ENCODE measurements at places on chromosomes 7 and 10.

GRCh38 chr10:35711615-35712411, 69.7 kb upstream of the FZD8 start:
- no peak for DNase-seq

DNA sequence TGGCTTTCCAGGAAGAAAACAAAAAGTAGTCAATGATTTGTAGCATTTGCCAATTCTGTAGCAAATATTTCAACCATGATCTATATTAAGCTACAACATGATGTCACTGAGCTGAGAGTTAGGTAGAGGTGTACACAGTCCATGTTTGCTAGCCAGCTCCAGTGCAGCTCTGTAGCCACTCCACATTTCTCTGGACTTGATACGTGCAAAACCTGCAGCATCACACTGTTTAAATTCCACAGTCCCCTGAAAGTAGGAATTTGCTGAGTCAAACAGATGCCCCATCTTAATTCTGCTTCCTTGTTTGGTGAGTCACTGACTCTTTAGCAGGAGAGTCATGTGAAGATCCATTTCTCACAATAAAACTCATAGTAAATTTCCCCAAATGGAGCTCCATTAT, 89.8 kb upstream of the LRRTM3 start:
- no peak for DNase-seq

DNA sequence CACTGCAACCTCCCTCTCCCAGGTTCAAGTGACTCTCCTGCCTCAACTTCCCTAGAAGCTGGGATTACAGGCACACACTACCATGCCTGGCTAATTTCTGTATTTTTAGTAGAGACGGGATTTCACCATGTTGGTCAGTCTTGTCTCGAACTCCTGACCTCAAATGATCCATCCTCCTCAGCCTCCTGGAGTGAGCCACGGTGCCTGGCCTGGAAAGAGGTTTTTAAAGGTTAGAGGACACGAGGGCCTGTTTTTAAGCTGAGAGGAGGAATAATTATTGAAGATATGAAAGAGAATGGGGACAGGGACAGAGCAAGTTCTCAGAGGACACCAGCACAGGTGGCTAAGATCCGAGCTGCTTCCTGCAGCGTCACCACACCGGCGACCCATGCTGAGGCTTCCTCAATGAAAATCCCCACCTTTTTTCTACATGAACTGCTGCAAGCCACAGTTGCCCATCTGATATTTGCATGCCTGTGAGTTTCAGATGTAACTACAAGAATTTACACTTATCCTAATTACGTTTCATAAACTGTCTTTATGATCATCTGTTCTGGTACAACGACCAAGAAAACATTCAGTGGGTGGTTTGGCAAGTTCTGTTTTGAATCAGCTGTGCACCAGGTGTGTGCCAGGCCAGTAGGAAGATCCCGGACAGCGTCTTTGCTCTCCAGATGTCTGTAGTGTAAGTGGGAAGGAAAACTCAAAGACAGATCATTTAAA, 76.0 kb downstream of the HIP1 start:
- no peak for DNase-seq

DNA sequence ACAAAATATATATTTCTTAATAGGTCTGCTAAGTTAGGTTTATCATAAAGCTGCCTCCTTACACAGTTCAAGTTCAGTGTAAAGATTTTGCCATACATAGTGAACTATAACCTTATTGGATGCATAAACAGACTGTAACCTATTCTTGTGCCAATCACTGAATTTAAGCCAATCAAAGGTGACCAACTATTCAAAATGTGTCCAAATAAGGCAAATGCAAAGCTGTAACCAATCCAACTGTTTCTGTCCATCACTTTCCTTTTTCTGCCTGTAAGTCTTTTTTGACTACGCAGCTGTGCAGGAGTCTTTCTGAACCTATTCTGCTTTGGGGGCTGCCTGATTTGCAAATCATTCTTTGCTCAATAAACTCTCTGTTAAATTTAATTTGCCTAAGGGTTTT, 11.6 kb upstream of the DNMBP start:
- DNase-seq: no peak

DNA sequence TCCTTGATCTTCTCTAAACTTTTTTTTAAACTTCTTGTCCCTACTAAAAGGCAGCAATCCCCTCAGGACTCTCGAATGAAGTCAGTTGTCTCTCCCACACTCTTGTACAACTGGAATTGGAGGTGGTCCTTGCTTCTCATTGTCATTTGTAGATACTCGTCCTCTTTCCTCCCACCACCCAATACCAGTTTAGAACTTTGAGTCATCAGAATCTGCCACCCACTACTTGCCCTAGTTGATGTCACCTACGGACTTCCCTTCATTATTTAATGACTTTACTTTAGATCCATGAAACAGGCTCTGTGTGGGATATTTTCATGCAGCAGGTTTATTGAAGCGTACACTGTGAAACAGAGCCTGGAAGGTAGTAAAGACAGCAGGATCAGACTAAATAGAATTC, 28.6 kb upstream of the LHFPL3 start:
- no peak for DNase-seq

DNA sequence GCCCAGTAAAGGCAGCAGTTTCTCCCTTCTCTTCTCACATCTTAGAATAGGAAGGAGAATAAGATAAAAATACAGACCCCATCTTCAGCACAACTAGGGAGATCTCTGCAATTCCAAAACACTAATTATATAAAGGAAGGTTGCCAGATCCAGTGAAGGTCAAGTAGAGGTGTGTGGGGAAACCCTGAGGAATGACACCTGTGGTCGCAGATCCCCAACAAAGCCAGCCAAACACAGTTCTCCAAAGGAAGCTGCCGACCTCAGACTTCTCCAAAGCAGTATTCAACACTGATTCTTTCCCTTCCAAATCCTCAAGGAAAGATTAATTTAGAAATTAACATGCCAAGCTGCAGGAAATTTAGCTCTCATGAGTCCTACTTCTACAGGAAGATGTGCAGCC, 62.9 kb upstream of the OIT3 start:
- DNase-seq: no peak

DNA sequence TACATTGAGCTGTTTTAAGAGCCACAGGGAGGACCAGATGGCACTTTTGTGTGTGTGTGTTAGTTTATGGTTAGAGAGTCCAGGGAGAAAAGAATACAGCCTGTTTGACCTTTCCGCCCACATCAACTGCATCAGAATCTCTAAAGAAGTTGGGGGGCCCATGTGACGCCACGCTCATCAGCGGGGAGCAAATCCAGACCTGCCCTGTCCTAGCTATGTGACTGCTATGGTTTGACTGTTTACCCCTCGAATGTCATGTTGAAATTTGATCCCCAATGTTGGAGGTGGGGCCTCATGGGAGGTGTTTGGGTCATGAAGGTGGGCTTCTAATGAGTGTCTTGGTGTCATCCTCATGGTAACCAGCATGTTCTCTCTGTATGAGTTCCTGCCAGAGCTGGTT, 128.0 kb downstream of the ADRA2A start:
- DNase-seq: no peak

DNA sequence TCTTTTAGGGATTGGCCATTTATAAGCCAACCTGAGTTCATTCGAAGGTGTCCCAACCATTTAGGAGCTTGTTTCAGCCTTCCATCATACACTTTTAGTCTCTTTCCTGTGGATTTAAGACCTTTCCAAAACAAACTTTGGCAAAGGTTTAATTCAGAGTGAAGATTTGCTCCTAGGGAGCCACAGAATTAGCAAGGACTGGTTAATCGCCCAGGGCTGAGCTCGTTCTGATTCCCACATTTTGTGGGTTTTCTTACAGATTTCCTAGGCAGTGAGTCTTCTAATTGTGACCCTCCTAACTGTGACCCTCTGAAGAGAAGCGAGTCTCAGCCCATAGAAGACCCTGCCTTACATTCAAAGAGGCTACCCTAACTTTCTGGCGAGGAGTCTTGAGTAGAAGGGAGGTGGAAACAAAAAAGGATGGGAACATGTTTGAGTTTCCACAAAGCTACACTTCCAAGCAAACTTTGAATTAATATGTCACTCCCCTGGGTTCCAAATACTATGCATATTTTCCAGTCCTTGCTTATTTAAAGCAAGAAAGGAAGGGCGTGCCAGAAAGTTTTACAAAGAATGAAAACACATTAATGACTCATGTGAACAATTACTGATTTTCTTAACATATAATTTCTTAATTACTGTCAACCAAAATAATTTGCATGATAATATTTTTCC, 118.3 kb downstream of the ARID5B start:
- DNase-seq: no peak

DNA sequence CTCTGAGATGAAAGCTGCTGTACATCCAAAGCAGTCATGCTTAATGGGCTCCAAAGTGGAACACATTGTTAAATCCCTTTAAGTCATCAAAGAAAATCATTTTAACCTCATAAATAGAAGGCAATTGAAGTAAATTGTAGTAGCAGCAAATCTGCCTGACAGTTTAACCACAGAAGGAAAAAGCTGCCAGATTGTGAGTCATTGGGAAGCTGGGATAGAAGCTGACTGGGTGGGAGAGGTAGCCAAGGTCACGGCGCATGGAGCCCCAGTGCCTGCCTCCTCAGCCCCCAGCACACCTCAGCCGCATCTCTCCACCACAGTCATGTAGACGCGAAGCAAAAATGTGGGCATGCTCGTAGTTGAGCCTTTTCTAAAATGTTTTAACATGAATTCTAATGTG, 44.0 kb downstream of the TARP start:
- DNase-seq: no peak

- no peak for DNase-seq
Observed at GRCh38 chr10:30709700-30710358, 80.3 kb upstream of the LYZL2 start.

DNA sequence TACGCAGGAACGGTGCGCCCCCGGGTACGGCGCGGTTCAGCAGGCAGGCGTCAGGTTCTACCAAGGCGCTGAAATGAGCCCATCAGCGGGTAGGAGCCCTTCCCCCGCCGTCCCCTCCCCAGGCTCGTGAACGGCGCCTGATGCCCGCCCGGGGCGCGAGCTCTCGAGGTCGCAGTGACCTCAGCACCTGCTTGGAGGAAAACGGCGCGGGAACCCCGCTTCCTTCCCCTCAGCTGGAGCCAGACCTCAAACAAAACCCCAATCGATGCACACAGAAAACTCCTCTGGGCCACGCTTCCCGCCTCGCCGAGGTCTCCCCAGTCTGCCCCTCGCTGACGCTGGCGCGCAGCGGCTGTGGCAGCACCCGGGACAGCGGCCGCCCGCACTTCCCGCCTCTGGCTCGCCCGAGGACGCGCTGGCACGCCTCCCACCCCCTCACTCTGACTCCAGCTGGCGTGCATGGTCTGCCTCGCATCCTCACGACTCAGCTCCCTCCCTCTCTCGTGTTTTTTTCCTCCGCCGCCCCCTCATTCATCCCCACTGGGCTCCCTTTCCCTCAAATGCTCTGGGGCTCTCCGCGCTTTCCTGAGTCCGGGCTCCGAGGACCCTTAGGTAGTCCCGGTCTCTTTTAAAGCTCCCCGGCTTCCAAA, 514 bp upstream of the GAD2 start:
- no peak for DNase-seq

DNA sequence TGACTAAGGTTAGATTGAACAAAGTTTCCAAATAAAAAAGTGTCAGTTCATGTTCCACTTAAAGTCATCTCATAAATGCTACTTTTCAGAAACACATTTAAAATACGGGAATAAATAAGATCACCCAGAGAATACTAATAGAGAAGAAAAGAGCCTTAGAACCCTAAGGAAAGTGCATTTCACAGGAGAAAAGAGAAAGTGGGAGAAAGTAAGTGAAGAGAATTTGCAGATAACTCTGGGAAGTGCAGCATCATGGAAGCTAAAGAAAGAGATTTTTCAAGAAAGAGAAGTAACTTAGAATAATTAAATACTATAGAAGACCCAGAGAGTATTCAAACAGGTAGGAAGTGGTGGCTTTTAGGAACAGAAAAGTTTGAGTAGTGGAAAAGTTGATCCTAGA, 132.6 kb downstream of the VTI1A start:
- DNase-seq: no peak

DNA sequence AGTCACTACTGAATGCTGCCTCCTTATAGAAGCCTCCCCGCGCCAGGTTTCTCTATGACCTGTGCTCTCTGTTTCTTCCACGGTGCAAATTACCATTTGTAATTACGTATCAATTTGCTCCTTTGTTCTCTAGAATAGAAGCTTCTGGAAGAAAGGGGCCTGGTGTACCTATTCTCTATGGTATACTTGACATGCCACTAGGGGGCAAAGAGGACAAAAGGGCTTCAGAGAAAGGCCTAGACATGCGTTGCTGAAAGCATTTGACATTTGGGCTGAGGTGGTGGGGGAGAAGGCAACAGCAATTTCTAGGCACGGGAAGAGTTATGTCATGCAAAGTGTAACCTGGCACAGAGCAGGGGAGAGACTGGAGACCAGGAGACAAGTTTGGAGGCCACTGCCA, 148.7 kb downstream of the WDR11 start:
- DNase-seq: no peak

- DNase-seq: no peak
Observed at GRCh38 chr10:6145166-6145987, 56.5 kb downstream of the RBM17 start.

DNA sequence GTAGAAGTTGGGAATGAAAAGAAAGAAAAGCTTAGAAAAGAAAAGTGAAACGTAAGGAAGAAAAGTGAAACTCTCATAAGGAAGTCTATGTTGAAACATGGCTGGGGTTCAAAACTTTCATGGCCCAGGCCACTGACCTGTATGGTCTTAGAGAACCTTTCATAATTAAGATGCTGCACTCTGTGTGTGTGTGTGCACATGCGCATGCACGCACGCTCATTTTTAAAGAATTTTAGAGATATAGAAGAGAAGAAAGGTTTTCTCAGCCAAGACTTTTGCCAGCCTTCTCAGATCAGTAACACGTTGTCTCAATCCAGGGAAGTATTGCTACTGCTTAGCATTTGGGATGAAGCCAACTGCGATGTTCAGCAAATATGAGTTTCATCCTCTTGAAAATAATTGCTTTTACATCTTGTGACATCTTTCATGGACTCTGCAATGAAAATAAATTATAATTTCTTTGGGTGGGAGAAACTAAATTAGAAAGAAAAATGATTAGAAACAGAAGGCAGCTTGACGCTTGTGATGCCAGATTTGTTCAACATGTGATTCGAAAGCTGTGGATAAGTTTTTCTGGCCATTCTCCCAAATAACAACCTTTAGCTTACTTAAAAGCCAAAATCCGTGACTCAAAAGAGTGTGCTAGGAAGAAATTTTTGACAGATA, 16.2 kb upstream of the SLC26A4 start:
- DNase-seq: no peak

DNA sequence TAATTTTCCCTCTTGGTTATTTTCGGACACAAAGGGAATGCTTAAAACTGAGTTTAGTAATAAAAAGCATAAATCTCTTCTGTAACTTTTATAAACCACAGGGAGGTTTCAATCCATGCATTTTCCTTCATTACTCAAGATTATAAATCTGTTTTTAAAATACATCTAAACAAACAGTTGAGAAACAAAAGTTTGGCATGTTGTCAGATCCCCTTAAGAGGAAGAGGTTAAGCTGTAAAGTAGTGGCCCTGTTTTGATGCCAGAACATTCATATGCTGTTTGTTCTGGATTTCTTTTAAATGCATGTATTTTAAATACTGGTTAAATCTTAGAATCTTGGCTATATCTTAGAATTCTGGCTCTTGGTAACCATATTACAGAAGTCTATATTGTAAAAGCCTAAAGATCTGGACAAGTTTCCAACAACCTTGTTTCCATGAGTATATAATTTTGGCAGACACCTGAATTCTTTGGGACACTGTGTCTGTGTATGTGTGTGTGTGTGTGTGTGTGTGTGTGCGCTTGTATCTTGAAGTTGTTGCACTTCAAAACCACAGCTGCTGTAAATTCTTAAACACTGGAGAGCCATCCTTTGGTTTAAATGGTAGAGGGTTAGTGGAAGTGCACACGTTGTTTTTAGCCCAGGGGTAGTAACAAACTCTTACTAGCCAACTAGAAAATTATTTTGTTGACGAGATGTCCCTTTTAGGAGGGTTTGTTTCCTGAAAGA, 6.8 kb upstream of the SEMA4G start:
- no peak for DNase-seq
